Placental pericyte (primary cell): ENCODE measurements at places on chromosomes 6 and 20. TPM values are rescaled to one million over a fixed set of nuclear protein-coding genes. Genes with fewer than 3 reads are reported as not detected.

Gene RNF182
- total RNA-seq, result under 0.01 and 2.3 TPM in 2 replicates

Gene FUCA2
- 53.7 and 55.1 TPM in 2 replicates for total RNA-seq

Gene RXRB
- 23.5 and 24.5 TPM in 2 replicates for total RNA-seq

Gene FAM209A
- not detected in 2 replicates for total RNA-seq

Gene SYCP2L
- 0.22 TPM in 1 of 2 replicates, not detected in the other for total RNA-seq

Gene FAM229B
- total RNA-seq, result 4.4 and 8.4 TPM in 2 replicates

Gene PLCB4
- 2.2 and 5.0 TPM in 2 replicates for total RNA-seq

Gene LINC00237
- total RNA-seq, result not detected in 2 replicates

Gene NT5E
- 142 and 712 TPM in 2 replicates for total RNA-seq

Gene ENPP4
- 0.22 and 1.1 TPM in 2 replicates for total RNA-seq

Gene CRISP3
- not detected in 2 replicates for total RNA-seq

Gene RAET1L
- not detected in 2 replicates for total RNA-seq

Gene HLA-DRB1
- 0.14 TPM in 1 of 2 replicates, not detected in the other for total RNA-seq

Gene SIRPB2
- total RNA-seq, result not detected in 2 replicates

Gene TMEM217
- total RNA-seq, result 2.8 and 2.9 TPM in 2 replicates

Gene TBC1D32
- 19.6 and 22.1 TPM in 2 replicates for total RNA-seq

Gene CCDC170
- under 0.01 and 1.0 TPM in 2 replicates for total RNA-seq

Gene HEY2
- total RNA-seq, result under 0.01 TPM in 1 of 2 replicates, not detected in the other

Gene ZFP64
- total RNA-seq, result 26.5 and 35.2 TPM in 2 replicates
